Substantia nigra (tissue), 51 donors: ENCODE measurements at places on chromosomes 6 and 20.

DNA sequence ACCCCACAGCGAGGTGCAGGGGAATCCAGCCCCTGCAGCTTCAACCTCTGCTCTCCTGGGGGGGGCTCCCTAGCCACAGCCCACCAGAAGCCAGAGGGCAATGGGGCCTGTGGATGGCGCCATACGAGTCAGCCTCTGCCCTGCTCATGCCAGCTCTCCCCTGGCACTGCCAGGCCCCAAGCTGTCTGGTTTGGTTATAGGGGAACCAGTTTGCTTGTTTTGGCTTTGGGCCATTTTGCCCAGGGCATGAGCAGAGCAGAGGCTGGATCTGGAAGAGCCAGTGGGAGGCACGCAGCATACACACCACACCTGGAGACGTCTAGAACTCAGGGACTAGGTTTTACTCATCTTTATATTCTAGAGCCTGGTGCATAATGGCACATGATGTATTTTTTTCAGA lies 66.7 kb upstream of the SLC22A16 start:
- DNase-seq = peak; percentile 50

DNA sequence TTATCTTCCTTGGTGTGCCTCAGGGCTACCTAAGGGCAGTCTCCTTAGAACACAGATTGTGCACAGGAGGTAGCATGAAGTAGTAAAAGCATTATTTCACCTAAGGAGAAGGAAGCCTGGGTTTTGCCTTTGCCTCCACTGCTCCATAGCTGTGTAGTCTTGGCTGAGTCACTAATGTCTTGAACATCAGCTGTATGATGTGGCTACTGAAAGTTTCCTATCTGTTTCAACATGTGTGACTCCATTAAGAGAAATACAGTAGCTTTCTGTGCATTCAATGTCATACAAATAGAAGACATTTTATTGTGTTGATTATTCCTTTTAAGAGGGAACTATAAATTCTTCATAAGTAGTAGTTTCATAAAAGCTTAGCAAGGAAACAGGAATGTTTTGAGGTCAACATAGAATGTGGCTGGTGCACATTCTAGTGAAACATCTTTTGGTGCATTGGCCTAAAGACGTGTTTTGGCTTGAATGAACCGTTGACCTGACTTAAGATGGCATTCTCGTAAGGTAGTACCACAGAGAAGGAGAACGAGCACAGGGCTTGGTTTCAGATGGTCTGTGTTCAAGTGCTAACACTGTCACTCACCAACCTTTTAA lies 70.6 kb downstream of the CTNNBL1 start:
- DNase-seq = no peak

DNA sequence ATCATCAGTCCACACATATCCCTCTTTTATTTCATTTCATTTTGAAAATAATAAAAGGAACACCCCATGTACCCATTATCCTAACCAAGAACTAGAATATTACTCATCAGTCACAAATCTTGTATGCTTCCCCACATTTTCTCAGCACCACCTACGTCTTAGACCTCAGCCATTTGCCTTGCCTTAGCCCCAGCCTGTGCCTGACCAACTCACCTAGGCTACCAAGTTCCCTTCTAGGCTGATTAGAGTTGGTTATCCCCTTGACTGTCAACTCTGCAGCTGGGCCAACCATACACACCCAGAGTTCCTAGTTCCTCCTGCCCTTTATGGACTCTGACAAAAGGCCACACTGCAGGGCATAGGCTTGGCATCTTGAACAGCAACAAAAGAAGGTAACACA lies 33.4 kb upstream of the IPCEF1 start:
- DNase-seq = no peak

GRCh38 chr6:161963634-161964234 lies 689.9 kb upstream of the AGPAT4 start:
- no peak for DNase-seq

DNA sequence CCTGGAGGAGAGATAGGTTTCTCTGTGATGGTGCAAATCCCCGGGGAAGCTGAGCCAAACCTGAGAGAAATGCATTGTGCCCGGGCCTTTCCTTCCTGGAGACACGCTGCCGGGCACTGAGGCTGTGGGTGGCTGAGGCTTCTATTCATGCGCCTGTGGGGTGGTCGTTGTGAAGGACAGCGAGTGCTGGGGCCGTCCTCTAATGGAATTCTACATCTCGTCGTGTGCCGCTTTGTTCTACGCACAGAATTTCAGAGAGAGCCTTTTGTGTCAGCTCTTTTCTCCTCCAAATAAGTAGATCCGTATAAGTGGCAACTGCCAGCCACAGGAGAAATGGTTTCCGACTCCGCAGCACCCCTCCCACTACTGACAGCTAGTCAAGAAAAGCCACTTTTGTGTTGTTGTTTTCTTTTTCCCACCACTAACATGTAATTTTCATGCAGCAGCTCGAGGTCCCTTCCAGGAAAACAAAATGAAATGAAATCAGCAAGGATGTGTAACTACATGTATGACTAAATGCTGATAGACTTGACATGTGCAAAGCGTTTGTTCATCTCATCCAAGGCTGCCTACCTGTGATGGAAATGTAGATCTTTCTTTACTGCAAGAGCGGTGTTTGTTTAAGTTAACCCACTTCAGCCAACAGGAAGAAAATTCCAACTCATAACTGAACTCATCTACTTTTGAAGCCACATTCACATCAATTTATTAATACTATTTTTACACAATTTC lies 26.4 kb upstream of the PXDC1 start:
- no peak for DNase-seq

GRCh38 chr6:94862112-94862511 lies 715.2 kb upstream of the MANEA start:
- no peak for DNase-seq

DNA sequence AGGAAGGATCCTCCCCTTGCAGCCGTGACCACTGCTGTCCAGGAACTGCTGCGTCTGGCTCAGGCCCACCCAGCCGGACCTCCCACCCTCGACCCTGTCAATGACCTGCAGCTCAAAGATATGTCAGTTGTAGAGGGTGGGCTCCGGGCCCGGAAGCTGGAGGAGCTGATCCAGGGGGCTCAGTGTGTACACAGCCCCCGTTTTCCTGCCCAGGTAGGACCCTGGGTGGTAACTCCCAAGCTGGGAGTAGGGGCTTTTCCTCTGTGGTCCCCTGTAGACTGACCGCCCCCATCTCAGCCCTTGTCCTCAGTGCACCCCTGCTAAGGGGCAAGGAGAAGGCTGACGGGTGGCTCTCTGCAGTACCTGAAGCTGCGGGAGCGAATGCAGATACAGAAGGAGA lies 3.6 kb downstream of the DXO start:
- DNase-seq = no peak

- no peak for DNase-seq
These were observed 339.6 kb downstream of the UTRN start for GRCh38 chr6:144624716-144625115.

DNA sequence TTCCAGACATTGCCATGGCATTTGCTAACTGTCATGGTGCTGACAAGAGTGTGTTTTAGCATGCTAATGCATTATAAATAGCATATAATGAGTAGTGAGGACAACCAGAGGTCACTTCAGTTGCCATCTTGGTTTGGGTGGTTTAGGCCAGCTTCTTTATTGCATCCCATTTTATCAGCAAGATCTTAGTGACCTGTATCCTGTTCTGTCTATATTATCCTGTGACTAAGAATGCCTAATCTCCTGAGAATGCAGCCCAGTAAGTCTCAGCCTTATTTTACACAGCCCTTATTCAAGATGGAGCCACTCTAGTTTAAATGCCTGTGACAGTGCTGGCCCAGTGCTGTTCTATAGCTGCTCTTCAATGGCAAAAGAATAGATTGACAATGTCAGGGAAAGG lies 781.0 kb upstream of the ADGRB3 start:
- DNase-seq = no peak

- peak; percentile 23 for DNase-seq
These were observed 560.0 kb downstream of the C6orf118 start for GRCh38 chr6:164749221-164750064.

- DNase-seq = no peak
These were observed 110.0 kb upstream of the MTHFD1L start for GRCh38 chr6:150755524-150755923.

GRCh38 chr6:39303425-39304153 lies 10.6 kb downstream of the KCNK17 start:
- DNase-seq = no peak

DNA sequence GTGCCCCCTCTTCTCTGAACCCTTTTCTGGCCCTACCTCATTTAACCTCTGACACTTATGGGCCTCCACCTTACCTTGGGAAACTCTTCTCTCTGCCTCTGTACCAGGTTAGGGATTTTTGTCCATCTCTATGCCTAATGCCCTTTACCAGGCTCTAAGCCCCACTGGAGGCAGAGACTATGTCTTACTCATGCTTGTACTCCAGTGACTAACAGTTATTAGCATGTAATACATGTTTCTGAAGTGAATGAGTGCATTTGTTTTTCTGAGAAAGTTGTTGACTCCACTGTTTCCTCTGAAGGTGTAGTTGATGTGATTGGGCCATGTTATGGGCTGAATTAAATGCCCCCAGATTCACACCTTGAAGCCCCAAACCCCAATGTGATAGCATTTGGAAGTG lies 234.3 kb downstream of the PACRG start:
- DNase-seq = no peak
